NCI-H345 (cell line): ENCODE measurements at places on chromosomes 1 and 21.

DNA sequence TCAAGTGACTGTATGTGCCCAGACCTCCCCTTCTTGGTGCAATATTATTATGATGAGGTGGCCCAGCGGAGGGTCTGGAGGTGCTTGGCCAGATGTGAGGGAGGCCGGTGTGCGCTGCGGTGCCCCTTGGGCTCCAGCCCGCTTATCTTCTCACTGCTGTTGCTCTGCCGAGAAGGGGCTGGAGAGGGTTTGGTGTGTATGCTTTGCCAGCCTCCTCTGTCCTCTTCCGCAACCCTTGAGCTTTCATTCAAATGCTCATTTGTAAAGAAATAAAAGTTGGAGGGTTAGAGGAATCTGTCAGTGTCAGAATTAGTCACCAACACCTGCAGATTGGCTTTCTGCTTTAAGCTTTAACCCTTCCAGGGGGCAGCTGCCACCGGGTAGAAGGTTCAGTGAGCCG is 19.7 kb downstream of the RNF220 start:
- DNase-seq = no peak

DNA sequence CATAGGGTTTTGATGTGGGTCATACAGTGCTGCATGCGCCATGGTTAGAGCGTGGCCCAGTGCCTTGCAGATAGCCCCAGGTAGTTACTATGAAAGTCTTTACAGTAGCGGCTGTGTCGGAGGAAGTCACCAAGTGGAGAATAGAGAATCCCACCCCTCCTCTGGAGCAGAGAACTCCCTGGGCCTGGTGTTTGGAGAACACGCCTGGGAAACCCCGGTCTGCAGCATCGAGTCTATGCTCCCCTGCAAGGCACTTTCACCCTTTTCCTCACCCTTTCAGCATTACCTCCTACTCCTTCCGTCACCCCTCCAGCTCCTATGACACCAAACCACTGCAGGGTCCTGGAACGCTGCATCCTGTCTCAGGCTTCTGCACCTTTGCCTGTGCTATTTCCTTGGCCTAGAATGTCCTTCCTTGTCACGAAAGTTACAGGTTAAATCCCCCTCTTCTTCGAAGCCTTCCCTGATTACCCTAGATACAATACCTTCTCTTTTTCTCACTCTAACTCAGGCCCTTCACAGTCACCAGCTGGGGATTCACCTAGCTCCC is 2.7 kb upstream of the SLC1A7 start:
- no peak for DNase-seq

DNA sequence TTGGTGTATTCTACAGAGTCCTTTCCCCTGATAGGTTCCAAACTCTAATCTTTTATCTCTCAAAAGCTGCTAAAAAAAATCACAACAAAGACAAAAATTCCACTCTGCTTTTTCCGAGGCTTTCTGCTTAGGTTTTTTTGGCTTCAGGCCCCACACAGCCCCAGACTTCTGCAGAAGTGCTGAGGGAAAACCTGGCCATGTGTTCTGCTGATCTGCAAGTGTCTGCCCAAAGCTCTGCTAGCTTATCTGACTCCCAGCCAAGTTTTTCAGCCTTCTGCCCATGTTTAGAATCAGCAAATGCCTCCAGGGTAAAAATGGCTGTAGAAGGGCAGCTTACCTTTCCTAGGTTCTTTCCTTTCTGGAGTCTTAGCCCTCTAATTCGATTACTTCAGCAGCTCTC is 28.4 kb downstream of the DISP3 start:
- no peak for DNase-seq

- peak; percentile 7 for DNase-seq
Observed at GRCh38 chr1:21216835-21217811, 40.4 kb upstream of the EIF4G3 start.

DNA sequence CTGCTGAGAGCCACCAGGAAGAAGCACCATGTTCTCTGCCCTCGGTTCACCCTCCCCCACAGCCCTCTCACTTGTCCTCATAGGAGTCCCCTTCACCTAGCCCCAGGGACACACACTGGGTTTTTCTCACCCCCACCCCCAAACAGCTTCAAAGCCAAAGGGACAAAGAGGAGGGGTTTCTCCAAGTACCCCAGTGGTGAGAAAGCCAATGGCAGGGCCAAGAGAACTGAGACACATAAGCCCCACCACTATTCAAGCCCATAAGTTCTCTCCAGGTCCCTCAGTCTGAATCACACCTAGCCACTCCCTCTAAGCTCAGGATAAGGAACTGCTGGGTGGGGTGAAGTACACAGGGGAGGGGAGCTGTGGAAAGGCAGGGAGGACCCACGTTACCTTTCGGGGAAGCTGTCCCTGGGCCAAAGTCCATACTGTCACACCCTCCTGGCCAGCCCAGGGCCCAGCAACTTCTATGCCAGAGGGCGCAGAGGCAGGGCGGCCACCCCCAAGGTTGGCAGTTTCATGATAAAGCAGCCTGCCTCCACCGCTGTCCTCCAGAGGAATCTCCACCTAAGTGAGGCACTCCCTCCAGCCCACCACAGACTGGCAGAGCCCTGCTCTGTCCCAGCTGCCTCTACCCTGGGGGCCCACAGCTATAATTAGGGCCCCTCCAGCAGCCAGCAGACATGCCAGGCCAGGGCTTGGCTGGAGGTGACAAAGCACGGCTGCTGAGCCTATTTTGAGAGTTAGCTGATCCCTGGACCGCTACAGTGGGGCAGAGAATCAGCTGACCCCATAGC is 39.0 kb upstream of the PPP1R15B start:
- DNase-seq = no peak

DNA sequence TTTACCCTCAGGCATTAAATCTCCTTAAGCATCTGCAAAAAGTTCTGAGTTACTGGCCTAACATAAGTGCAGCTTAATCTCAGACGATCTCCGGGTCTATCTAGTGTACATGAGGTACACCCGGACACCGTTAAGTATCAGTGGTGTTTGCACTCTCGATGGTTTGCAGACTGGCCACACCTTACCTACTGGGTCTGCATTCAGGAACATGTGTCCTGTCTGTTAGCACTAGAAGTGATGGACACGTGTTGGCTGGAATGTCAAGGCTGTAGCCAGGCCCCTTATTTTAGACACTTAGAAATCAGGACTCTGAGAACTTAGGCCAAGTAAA is 783 bp upstream of the AGL start:
- no peak for DNase-seq

DNA sequence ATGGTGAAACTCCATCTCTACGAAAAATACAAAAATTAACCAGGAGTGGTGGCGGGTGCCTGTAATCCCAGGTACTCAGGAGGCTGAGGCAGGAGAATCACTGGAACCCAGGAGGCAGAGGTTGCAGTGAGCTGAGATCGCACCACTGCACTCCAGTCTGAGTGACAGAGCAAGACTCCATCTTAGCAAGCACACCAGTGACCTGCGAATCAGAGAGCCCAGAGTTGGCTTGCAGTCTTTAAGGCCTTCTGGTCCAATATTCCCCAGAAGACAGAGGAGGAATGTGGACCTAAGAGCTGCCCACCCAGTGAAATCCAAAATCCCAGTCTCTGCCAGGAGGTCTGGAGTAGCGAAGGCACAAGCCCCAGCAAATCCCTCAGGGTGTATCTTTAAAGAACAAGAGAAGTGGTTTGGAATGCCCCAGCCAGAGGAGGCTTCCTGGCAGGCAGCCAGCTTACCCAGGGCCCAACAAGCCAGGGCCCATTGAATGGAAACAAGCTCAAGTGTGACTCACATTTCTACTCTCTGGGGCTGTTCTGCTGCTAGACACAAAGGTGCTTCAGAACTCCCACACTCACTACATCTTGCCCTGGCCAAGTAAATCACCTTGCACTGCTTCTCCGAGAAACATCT is 23.9 kb downstream of the GPR161 start:
- DNase-seq = peak; percentile 92
